Brain microvascular endothelial cell (primary cell): ENCODE measurements at places on chromosomes 1 and 21.

DNA sequence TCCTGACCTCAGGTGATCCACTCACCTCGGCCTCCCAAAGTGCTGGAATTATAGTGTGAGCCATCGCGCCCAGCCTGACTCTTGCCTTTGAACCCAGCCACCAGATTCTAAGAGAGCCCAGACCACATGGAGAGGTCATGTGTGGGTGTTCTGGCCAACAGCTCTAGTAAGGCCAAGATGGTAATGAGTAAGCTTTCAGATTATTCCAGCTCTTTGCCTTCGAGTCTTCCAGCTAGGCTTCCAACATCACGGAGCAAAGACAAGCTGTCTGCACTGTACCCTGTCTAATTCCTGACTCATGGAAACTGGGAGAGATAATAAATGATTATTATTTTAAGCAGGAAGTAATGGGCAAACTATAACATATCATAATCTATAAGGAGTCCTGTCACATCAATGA is 14.8 kb upstream of the ZFP69B start:
- DNase-seq: peak; percentile 11

- DNase-seq: no peak
Observed at GRCh38 chr1:11703357-11704193, 12.1 kb downstream of the DRAXIN start.

DNA sequence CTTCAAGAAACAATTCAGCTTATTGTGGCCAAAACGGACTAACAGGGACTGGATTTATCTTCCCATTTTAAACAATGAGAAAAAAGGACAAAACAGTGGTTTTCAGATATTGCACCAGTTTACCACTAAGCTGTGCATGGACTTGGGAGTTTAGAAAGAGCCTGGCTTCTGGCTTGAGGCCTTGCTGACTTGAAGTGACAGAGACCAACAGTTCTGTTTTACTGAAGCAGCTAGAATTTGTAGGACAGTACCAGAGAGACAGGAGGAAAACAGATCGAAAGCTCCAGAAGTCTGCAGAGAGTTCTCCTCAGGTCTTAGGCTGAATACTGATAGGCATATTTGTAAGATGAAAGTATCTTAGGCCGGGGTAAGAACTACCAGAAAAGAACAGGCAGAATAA is 20.5 kb downstream of the FCRL4 start:
- no peak for DNase-seq

- DNase-seq: no peak
Observed at GRCh38 chr1:218347336-218347722, 2.2 kb downstream of the TGFB2 start.

DNA sequence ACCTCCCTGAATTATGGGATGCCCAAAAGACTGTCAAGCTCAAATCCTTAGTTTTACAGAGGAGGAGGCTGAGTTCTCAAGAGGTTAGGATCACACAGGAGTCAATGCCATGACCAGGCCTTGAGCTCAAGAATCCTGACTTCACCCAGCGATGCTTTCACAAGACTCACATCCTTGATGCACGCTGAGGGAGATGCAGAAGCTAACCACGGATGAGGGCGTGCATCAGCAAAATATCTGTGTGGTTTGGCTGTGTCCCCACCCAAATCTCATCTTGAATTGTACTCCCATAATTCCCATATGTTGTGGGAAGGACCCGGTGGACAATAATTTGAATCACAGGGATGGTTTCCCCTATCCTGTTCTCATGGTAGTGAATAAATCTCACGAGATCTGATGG is 133.2 kb downstream of the KCNJ6 start:
- DNase-seq: peak; percentile 51

DNA sequence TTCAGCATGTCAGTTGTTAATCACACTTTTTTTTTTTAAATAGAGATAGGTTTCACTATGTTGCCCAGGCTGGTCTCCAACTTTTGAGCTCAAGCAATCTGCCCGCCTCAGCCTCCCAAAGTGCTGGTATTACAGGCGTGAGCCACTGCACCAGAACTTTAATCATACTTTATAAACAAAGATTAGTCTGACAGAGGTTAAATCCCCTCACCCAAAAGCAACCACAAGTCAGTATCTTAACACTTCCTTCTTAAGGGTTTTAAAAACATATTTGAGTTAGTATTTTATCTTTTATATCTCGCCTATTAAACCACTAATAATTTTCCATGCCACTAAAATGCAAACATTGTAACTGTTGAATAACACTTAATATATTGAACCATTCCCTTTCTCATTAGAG is 70.2 kb downstream of the COP1 start:
- no peak for DNase-seq

- DNase-seq: no peak
Observed at GRCh38 chr1:215645861-215646260, 78.8 kb downstream of the KCTD3 start.

DNA sequence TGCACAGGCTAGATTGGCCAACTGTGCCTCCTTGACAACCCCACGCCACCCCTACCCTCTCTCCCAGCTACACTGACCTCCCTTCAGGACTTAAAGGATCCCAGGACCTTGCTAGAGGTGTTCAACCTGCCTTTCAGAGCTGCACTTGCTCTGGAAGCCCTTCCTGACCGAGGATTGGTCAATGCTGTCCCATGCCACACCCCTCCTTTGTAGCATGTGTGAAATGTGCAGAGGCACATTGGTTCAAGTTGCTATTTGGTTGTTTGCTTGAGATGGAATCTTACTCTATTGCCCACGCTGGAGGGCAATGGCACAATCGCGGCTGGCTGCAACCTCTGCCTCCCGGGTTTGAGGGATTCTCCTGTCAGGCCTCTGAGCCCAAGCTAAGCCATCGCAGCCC is 21.8 kb downstream of the ACTA1 start:
- DNase-seq: no peak

- peak; percentile 16 for DNase-seq
Observed at GRCh38 chr1:200306944-200307754, 102.7 kb downstream of the ZNF281 start.

DNA sequence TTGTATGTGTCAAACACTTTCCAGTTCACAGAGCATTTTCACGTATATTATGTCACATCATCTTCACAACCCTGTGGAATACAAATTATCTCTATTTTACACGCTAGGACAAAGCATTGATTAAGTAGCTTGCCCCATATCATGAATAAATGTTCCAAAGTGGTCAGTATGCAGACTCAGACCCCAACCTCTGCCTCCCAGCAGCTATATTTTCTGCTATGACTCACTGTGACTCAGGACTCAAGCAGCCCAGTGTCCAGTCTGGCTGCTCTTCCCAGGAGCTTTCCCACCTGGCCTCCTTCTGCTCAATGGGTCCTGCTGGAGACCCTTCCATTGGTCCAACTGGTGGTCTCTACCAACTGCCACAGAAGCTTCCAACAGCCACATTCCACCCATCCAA is 56.0 kb upstream of the RAP1A start:
- DNase-seq: peak; percentile 62

GRCh38 chr1:64857347-64857746 is 109.0 kb downstream of the JAK1 start:
- no peak for DNase-seq

DNA sequence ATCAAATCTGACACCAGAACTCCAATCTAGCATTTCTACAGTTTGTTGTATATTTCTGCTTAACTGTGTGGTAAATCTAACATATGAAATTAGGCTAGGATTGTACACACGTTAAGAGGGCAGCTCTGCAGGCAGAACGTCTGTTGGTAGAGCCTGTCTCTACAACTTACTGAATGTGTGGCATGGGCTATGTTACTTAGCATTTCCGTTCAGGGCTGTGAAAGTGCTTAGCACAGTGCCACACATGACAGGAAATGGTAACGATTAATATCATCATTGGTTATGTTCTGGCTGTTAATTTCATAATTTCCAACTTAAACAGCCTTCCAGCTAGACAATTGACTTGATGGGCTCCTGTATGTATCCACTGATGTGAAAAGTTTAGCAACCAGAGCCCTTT is 9.6 kb upstream of the C8B start:
- DNase-seq: no peak

GRCh38 chr21:29149808-29150425 is 19.5 kb downstream of the MAP3K7CL start:
- peak; percentile 53 for DNase-seq

DNA sequence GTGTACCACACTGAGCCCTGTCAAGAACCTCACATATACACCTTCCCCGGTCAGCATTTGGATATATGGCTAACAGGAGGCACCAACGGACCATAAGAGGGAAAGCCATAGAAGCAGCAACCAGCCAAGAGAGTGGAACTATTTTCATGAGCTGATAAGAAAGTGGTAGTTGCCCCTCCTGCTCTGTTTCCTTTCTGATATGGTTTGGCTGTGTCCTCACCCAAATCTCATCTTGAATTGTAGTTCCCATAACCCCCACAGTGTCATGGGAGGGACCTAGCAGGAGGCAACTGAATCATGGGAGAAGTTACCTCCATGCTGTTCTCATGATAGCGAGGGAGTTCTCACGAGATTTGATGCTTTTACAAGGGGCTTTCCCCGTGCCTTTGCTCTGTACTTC is 366.1 kb upstream of the DAB1 start:
- DNase-seq: no peak

- no peak for DNase-seq
Observed at GRCh38 chr1:58997060-58997411, 213.2 kb upstream of the JUN start.

DNA sequence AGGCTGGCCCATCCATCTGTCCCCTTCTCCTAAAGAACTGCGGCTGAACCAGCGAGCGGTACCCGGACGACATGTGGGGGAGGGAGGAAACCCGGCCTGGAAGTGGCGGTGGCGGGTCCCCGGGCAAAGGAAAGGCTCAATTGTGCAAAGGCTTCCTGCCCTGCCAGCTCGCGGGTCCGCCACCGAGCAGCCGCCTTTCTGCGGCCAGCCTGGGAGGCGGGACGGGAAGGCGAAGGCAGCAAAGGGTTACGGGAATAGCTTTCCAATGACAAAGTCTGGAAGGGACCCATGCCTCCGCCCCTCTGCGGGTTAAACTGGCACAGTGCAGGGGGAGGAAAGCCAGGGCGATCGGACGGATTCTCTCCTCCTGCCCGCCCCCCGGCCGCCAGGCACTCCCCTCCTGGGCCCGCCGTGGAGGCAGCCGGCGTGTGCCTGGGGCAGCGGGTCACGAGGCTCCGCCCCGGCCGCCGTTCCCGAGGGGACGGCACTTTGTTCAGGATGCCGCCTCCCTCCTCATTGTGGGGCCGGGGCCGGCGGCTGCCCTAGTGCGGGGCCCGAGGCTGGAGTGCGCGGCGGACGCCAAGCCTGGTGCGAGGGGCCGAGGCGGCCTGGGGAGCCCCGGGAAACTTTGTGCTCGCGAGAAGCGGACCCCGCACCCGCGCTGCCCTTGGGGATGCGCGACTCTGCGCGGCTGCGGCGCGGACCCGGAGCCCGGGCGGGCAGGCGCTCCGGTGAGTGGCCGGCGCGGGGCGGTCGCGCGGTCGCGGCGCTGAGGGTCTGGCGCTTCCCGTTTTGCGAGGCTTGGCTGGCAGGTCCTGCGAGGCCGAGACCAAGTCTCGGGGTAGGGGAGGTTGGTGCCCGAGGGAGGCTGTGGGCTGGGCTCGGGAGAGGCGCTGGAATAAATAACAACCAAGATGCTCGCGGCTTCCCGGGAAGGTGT is at the start of gene NAV1:
TSS of gene NAV1 (plus strand) at position 516 of the 940 bp plus-strand sequence. CDS start 83,758 bp downstream, outside the sequence.
- DNase-seq: no peak

GRCh38 chr1:21030181-21030580 is 146.5 kb downstream of the EIF4G3 start:
- no peak for DNase-seq

DNA sequence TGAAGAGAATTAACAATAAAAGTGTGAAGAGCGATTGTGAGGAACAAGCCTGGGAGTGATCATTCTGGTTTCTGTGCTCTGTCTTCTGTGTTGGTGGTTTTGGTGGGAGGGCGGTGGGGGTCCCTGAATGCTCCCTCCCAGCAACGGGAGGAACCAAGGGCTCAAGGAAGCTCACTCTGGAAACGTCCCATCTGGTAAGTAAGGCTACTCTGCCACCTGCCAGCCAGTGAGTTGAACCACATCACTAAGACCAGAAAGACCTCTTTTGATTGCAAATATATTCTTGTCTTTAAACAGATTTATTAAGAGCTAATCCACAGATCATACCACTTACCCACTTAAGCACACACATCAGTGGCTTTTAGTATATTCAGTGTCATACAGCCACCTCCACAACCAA is 125.0 kb downstream of the PRDM2 start:
- no peak for DNase-seq

GRCh38 chr1:183877053-183877720 is 72.3 kb downstream of the RGL1 start:
- no peak for DNase-seq

DNA sequence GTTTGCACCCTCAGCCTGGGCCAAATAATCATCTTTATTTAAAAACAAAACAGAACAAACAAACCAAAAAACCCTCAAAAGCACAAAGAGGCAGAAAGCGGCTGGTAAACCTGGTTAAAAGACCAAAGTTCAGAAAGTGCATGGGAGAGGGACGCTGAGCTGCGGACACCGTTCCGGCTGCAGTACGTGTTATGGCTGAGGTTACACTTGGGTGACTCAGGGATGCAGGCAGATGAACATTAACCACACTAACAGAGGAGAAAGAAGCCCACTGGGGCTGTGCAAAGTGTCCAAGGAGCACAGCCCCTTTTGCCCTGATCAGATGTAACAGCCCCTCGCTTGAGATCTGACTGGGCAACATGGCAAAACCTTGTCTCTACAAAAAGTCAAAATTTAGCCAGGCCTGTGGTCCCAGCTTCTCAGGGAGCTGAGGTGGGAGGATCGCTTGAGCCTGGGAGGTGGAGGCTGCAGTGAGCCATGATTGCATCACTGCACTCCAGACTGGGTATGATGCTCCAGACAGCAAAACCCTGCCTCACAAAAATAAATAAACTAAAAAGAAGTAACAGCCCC is 28.3 kb downstream of the GPR157 start:
- peak; percentile 49 for DNase-seq

GRCh38 chr1:109783436-109783835 is 19.7 kb upstream of the EPS8L3 start:
- DNase-seq: peak; percentile 48

DNA sequence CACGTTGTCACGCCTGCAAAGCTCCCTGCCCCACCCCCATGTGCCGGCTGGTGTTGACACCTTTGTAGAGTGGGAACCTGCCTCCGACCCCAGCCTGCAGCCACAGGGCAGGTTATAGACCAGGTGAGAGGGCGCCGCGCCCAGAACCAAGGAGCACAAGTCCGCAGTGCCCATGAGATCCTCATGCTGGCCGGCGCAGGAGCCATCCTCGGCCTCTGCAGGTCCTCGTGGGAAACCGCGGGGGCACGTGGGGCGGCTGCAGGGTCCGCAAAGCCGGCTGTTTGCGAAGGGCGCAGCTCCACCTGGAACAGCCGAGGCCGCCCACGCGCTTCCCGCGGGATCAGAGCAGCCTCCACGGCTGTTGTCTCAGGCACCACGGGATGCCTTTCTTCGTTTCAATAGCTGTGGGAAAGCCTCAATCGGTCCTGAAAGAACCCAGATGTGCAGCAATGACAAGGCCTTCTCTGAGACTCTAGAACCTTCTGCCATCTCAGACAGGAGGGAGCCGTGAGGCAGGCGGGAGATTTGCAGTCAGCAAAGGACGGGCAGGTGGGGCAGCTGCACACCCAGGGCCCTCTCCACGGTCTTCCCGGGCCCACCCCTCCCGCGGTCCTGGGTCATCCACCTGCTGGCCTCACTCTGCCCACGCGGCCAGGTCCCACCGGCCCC is 29.9 kb downstream of the POFUT2 start:
- no peak for DNase-seq
